ENCODE measurements at places on chromosomes 11 and 22. TPM values are rescaled to one million over a fixed set of nuclear protein-coding genes. Genes with fewer than 3 reads are reported as not detected.

The TCN1 gene
- 4.8 TPM for polyA plus RNA-seq

The MUC5AC gene
- under 0.01 TPM for polyA plus RNA-seq

The TMPRSS4 gene
- 5.6 TPM for polyA plus RNA-seq

The RPS19BP1 gene
- polyA plus RNA-seq, result 89.0 TPM

The SF3B2 gene
- polyA plus RNA-seq, result 101 TPM

The GAL3ST3 gene
- not detected for polyA plus RNA-seq

The PICK1 gene
- polyA plus RNA-seq, result 35.4 TPM

The TPCN2 gene
- 10.7 TPM for polyA plus RNA-seq

The PKNOX2 gene
- 0.10 TPM for polyA plus RNA-seq

The PLEKHA7 gene
- 4.5 TPM for polyA plus RNA-seq

The SPDYC gene
- polyA plus RNA-seq, result not detected

The PISD gene
- 31.7 TPM for polyA plus RNA-seq

The FOLR3 gene
- 4.6 TPM for polyA plus RNA-seq

The C22orf31 gene
- not detected for polyA plus RNA-seq

- no peak for DNase-seq
Measured at GRCh38 chr11:1281974-1282365, 27.5 kb downstream of the TOLLIP start.

GRCh38 chr11:14144934-14145333 lies 182.4 kb downstream of the SPON1 start:
- no peak for DNase-seq

GRCh38 chr22:49505337-49506009 lies 322.2 kb downstream of the BRD1 start:
- DNase-seq, result no peak

DNA sequence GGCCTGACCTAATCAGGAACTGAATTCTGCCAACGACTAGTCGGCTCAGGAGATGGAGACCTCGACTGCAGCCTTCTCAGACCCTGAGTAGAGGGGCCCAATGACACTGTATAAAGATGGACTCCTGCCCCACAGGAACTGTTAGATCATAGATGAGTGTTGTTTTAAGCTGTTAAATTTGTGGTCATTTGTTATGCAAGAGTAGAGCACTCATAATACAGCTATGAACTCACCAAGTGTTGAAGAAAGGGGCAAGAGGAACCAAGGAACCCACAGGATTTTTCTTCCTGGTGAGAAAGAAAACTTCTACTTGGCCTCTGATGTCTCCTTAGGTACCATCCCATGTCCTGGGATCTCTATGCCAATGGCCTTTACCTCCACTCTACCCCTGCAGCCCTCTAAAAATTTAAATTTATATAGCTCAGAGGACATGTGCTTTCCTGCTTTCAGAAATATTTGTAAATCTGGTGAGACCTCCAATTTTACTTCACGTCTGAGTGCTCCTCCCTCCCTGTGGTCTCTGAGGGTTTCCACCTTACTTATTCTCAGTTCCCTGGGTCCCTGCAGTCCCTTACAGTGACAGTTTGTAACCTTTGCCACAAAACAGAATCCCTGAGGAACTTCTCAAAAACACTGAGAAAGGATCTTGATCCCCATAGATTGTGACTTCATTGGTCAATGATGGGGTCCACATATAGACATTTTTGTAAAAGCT lies 256.3 kb upstream of the ARHGAP20 start:
- peak; percentile 35 for DNase-seq

DNA sequence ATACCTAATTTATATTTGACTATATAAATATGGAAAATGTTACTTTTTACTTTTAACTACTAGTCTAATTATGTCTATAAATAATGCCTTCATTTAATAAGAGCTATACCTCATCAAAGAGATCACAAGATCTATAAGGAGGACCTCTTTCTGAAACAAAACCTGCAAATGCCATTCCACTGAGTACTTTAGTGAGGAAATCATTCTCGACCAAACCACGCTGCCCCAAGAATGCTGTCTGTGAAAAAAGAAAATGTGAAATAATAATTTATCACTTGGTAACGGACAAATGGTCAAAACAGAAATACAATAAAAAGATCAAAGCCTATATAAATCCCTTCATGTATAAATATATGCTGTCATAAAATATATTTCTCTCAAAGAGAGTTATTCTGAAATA lies 301.7 kb downstream of the SBF2 start:
- DNase-seq, result no peak

- DNase-seq, result no peak
Measured at GRCh38 chr22:49668402-49668801, 159.3 kb downstream of the BRD1 start.

DNA sequence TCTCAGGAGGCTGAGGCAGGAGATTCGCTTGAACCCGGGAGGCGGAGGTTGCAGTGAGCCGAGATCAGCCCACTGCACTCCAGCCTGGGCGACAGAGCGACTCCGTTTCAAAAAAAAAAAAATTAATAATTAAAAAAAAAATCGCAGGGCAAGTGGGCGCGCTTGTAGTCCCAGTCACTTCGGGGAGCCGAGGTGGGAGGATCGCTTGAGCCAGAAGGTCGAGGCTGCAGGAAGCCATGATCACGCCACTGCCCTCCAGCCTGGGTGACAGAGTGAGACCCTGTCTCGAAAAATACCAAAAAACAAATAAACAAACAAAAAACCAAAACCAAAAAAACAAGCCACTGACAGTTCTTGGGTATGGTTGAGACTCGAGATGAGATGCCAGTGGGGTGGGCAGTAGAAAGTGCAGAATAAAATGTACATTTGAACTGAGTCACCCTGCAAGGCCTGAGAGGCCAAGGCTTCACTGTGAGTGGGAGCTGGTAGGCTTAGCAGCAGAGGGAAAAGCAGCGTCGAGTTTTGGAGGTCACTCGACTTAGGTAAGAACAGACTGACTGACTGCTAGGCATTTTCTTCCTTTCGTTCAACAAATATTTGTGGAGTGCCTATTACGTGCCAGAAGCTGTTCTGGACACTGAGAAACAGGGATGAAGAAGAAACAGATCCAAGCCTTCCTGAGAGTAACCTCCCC lies 635 bp upstream of the LDHA start:
- DNase-seq, result no peak

DNA sequence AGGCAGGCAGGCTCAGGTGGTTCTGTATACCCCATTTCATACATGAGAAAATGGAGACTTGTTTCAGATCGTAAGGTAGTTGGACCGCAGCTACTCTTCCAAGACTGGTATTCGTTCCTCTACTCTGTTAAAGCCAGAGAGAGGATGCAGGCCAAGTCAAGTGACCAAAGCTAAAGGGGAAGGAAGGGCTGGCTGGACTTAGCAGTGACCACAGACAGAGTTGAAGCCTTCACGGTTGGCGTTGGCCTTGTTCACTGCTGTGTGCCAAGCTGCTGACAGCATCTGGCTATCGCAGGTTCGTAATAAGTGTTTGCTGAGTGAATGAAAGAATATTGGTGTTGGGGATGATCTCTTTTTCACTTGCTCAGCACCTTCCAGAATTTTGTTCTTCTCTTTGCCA lies 64.2 kb downstream of the PTPRJ start:
- DNase-seq, result no peak

- DNase-seq, result no peak
Measured at GRCh38 chr11:36724742-36725385, 126.8 kb upstream of the RAG2 start.

DNA sequence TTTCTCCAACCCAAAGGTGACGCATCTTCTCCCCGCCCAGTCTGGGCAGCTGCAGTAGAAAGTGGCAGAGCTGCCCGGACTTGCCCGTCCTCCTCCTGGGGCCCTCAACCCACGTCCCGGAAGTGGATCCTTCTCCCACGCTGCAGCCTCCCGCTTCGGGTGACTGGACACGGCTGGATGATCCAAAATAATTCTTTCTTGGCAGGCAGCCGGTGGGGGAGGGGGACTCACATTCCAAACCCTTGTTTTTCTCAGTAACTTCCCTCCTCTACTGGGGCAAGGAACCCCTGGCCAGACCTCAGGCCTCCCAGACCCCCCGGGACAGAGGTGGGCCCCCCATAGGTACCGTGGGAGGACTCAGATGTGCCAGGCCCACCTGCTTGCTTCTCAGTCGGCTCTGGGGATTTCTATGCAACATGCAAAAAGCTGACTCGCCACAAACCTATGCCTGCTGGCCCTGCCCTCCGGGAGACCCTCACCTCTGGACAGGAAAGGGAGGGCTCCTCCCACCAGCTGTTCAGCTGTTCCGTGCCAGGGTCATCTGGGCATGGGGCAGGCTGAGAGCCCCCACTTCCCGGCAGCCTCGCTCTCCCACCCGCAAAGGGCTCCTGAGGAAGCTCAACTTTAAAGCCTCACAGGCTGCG lies 1.4 kb downstream of the PLXNB2 start:
- peak; percentile 97 for DNase-seq

GRCh38 chr11:10500757-10501684 lies 40.0 kb downstream of the RNF141 start:
- no peak for DNase-seq

GRCh38 chr11:90329043-90329442 lies 106.2 kb upstream of the CHORDC1 start:
- DNase-seq, result no peak

GRCh38 chr11:70819022-70819421 lies 420.7 kb downstream of the CTTN start:
- no peak for DNase-seq

GRCh38 chr11:86149792-86150191 lies 80.9 kb upstream of the PICALM start:
- no peak for DNase-seq

- DNase-seq, result peak; percentile 62
Measured at GRCh38 chr11:110479108-110480101, 49.7 kb downstream of the FDX1 start.

DNA sequence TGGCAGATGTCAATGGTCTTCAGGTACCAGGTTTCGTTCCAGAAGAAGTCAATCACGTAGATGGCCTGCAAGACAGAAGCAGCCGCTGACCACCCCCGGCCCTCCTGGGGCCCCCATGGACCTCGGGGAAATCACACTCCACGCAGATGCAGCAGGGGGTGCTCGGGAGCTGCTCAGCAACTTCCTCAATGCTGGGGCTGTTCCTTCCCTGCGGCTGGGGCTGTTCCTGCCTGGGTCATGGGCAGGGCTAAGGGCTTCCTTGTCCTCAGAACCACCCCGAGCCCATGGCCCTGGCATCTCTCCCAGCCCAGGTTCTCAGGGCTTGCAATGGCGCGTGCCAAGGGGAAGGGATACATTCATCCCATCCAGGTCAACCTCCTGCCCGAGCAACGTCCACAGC lies 10.3 kb downstream of the DHCR7 start:
- no peak for DNase-seq

DNA sequence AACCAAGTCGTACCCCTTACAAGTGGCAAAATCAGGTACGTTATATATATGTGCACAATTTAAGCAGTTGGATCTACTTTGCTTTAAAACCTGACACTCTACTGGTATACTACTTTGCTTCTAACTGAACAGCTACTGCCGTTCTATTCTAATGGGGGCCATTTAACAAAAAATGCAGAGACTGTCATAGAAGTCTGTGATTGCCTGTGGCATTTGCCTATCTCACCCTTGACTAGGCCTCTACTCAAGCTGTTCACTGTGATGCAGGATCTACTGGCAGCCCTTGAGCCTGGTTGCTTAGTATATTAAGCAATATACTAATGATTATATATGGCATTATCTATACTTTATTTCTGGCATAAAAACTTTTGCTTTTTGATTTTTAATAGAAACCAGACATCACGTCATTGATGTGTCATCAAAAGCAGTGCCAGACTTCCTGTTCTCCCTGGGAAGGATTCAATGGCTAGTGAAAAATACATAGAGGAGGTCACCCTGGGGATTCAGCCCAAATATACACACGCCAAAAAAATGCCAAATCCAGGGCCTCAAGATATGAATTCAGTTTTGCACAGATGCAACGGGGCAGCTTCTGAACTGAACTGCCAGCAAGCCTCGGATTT lies 40.0 kb upstream of the FIBIN start:
- DNase-seq, result peak; percentile 48

DNA sequence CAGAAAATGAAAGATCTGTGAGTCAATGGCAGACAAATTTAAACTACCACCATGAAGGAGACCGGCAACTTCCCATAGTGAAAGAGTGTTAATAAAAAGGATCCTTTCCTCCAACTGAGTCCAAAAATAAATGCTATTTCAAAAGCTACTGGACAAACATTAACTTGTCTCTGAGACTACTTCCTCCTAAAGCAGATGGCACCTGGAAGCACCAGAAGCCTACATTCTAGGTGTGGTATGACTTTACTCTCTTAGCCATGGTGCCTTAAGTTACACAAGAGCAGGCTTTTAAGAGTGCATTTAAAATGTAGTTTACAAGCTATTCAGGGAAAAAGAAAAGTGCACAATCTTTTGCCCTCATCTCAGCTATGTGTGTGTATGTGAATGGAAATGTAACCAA lies 2.5 kb downstream of the ARHGAP32 start:
- DNase-seq, result no peak

- DNase-seq, result no peak
Measured at GRCh38 chr22:33666279-33666960, 253.9 kb downstream of the LARGE1 start.

GRCh38 chr11:645536-645935 lies 8.5 kb downstream of the DRD4 start:
- DNase-seq, result no peak
